ENCODE measurements at places on chromosomes 13 and 19.

- no peak for DNase-seq
These were observed 48.2 kb upstream of the SLITRK5 start for GRCh38 chr13:87622971-87623370.

DNA sequence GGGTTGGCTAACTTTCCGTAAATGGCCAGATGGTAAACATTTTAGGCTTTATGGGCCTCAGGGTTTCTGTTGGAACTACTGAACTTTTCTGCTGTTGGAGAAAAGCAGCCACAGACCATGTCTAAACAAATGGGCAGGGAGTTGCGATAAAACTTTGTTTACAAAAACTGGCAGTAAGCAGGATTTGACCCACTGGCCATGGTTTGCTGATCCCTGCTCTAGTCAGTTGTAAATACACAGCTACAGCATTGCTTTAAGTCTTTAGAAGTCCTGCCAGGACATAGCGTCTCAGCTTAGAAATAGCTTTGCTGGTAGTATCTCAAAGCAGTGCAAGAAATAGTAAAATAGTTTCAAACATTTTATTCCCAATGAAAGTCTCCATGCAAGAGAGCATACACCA is 88.4 kb downstream of the NALCN start:
- DNase-seq: no peak

DNA sequence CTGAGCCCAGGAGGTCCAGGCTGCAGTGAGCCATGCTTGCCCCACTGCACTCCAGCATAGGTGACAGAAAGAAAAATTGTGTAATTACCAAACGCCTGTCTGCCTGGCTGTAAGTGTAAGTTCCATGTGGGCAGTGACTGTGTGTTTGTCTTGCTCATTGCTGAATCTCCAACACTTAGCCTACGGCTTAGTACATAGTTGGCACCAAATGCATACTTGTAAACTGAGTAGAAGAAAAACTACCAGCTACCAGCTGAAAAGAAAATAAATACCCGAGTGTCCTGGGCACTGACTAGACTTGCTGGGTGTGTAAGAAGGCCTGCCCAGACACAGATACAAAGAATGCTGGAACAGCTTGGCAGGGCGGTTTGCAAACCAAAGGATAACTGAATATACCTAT is 2.7 kb upstream of the CEBPG start:
- no peak for DNase-seq

GRCh38 chr19:44607049-44607448 is 6.3 kb upstream of the IGSF23 start:
- DNase-seq: no peak

GRCh38 chr19:13315495-13315894 is 165.3 kb downstream of the IER2 start:
- DNase-seq: no peak

GRCh38 chr19:51124216-51124615 is 490 bp upstream of the SIGLEC9 start:
- DNase-seq: no peak

DNA sequence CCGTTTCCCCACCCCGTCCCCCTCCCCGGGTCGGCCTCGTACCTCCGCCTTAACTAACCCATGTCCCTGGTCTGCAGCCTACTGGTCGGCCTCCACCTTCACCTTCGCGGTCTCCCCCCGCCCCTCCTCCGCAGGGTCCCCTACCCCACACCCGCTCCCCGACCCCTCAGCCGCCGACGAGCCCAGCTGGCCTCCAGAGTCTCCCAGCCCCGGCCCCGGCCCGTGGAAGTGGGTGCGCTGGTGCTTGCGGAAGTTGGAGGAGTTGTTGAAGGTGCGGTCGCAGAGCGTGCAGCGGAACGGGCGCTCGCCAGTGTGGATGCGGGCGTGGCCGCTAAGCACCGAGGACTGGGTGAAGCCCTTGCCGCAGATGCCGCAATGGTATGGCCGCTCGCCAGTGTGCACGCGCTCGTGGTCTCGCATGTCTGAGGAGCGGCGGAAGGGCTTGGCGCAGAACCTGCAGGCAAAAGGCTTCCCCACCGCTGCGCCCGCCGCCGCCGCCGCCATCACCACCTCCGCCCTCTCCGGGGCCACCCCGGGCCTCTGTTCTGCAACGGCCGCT is 2.6 kb downstream of the ZNF784 start:
- DNase-seq: no peak

- no peak for DNase-seq
These were observed 533.0 kb downstream of the MYO16 start for GRCh38 chr13:109162248-109163036.

GRCh38 chr13:113846636-113847318 is 17.1 kb downstream of the GAS6 start:
- DNase-seq: no peak

- DNase-seq: peak; percentile 74
These were observed 35.9 kb upstream of the ZSCAN5A start for GRCh38 chr19:56350416-56351045.

- DNase-seq: peak; percentile 23
These were observed 25.2 kb upstream of the ZNF845 start for GRCh38 chr19:53308339-53308811.

- DNase-seq: no peak
These were observed 13.3 kb downstream of the GNA15 start for GRCh38 chr19:3149089-3149488.

GRCh38 chr19:56477429-56478338 is 539 bp upstream of the ZNF667 start:
- peak; percentile 64 for DNase-seq

GRCh38 chr19:35596366-35596999 is 10.5 kb downstream of the PMIS2 start:
- no peak for DNase-seq

- DNase-seq: peak; percentile 64
These were observed 21.8 kb downstream of the ARRDC2 start for GRCh38 chr19:18029617-18030338.

GRCh38 chr13:53098455-53098854 is 69.8 kb downstream of the OLFM4 start:
- no peak for DNase-seq

- DNase-seq: no peak
These were observed 23.0 kb upstream of the TFDP1 start for GRCh38 chr13:113561417-113562084.

DNA sequence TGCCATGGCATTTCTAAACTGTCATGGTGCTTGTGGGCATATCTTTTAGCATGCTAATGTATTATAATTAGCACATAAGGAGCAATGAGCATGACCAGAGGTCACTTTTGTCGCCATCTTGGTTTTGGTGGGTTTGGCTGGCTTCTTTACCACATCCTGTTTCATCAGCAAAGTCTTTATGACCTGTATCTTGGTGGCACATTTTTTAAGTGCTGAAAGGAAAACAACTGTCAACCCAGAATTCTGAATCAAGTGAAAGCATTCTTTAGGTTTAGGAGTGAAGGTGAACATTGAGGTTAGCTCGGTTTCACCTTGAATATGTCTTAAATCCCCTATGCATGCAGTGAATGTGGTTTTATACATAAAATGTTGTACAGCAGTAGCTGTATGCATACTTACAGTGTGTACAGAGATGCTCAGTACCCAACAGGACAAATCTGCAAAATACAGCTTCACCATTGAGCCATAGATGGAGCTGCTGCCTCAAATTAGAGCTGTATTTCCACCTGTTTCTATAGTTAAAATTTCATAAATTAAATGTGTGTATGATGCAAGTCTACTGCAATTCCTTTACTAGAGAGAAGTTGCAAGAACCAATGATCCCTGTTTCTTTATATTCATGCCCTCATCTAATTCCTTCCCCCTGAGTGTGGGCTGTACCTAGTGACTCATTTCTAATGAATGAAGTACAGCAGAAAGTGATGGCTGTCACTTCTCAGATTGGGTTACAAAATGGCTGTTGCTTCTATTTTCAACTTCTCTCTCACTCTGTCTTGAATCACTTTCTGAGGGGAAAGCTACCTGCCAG is 25.2 kb upstream of the IGSF23 start:
- DNase-seq: no peak

GRCh38 chr13:61913183-61913582 is 497.5 kb upstream of the PCDH20 start:
- DNase-seq: no peak

DNA sequence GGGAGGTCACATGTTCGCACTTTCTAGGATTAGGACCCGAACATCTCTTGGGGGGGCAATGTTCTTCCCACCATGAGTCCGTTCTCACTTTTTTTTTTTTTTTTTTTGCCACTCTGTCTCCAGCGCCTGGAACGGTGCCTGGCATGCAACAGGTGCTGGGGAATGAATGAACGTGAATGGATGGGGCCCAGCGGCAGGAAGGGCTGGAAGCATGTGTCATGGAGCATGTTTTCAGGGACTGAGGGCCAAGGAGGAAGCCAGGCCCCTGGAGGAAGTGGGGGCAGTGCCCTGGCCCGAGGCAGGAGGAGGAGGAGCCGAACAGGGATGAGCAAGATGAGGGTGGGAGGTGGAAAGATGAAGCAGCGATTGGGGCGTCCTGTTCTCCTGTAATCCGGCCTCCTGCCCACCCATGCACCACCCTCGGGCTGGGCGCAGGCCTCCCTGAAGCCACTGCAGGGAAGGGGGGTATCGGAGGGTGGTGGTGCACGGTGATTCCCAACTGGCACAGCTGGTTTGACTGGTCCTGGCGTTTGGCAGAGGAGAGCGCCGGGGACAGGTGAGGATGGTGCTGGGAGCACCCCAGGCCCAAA is 8.8 kb upstream of the SULT2B1 start:
- no peak for DNase-seq

DNA sequence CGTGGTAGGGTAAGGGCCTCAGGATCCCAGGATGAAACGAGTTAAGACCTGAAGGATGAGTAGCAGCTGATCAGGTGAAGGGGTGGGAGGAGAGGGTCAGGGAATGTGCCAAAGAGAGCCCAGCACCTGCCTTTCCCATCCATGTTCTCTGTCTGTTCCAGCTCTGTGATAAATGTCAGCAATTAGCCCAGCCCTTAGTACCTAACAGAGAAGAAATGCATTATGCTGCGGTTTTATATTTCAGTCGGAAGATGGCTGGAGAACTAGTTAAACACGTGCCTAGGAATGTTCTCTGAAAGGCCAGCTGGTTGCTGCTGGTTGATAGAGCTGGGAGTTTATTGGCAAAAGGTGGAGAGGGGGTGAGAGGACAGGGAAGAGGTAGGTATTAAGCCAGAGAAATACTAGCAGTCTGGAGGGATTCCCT is 268.2 kb downstream of the SHISA2 start:
- DNase-seq: no peak

DNA sequence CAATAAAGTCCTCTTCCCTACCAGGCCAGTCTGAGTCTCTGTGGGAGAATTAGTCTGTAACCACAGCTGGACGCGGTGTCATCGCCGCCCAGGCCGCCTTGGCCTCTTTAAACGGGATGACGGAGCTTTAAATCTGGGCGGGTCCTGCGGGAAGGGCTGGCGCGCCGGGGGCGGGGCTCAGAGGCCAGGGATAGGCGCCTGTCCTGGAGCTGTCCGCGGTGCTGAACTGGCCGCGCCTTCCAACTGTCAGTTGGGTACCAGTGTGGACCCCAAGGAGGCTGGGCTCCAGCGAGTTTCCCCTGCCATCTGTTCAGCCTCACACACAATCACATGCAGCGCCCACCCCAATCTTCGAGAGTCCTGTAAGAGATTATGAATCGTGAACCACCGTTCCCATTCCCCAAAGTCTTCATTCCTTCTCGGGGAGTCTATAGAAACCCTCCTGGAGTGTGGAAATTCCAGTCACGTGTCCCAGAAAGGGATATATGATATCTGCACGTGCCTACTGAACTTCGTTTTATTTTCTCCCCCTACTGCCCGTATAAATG is 11.5 kb downstream of the APLP1 start:
- peak; percentile 85 for DNase-seq

DNA sequence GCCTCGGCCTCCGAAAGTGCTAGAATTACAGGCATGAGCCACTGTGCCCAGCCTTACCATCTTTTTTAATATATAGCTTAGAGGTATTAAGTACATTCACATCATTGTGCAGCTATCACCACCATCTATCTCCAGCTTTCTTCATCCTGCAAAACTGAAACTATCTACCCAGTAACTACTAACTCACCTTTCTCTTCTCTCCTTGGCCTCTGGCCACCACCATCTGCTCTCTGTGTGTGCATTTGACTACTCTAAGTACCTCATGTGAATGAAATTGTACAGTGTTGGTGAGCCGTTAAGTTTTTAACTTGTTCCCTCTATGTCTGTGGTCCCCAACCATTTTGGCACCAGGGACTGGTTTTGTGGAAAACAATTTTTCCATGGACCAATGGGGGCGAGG is 56.1 kb downstream of the CDK8 start:
- DNase-seq: no peak

DNA sequence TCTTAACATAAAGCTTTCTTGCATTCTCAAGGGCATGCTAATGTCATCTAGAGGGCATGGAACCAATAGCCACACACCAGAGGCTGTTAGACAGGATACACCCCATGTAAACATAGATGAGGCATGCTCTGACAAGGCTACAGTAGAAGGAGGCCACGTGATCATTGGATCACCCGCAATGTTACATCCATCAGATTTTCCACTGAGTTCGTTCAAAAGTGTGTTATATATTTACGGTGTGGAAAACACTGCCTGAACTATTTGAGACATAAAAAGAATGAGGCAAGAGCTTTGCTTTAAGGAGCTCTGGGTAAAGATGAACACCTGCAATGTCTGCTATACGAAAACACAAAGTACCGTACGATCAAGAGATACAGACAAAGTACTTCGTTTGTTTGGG is 817.5 kb upstream of the SLC10A2 start:
- no peak for DNase-seq

DNA sequence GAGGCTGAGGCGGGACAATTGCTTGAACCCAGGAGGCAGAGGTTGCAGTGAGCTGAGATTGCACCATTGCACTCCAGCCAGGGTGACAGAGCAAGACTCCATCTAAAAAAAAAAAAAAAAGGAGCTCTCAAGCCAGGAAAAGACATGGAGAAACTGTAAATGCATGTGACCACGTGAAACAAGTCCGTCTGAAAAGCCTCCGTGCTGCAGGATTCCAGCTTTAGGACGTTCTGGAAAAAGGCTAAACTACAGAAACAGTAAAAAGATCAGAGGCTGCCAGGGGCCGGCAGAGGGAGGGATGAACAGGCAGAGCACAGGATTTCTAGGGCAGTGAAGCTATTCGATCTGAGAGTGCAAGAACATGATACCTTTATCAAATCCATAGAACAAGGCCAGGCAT is 40.7 kb upstream of the NDUFS7 start:
- no peak for DNase-seq

- DNase-seq: no peak
These were observed 25.3 kb downstream of the PEPD start for GRCh38 chr19:33496038-33496895.

DNA sequence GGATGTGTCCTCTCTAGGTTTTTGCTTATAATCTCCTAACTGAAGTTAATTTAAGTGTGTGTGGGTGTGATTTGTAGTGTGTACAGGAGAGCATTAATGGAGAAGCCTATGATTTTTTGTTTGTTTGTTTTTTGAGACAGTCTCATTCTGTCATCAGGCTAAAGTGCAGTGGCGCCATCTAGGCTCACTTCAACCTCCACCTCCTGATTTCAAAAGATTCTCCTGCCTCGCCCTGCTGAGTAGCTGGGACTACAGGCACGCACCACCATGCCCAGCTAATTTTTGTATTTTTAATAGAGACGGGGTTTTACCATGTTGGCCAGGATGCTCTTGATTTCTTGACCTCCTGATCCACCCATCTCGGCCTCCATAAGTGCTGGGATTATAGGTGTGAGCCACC is 20.6 kb downstream of the ZNF701 start:
- no peak for DNase-seq
